ENCODE measurements at places on chromosomes 16 and 17.

GRCh38 chr17:54948380-54948779 lies 20.1 kb downstream of the COX11 start:
- peak; percentile 3 for DNase-seq

DNA sequence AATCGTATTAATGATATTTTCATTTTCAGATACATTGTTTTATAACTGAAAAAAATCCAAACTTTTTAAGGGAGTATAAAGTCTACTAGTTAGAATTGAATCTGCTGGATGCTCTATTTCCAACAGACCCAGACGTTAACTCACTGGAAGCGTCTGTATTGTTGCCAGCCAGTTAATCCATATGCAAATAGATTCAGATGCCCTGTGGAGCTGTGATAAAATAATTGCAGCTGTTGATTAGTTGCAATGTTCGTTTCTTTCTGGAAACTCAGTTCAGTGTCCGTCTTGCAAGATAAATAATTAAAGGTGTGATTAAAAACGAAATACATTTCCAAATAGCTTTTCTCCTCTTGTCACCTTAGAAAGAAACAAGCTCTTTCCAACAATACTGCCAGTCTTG lies 5.1 kb upstream of the GNA13 start:
- no peak for DNase-seq

GRCh38 chr16:54940279-54940604 lies 9.6 kb downstream of the IRX5 start:
- DNase-seq = no peak

- DNase-seq = peak; percentile 60
Observed at GRCh38 chr16:89737341-89738071, 16.2 kb downstream of the ZNF276 start.

DNA sequence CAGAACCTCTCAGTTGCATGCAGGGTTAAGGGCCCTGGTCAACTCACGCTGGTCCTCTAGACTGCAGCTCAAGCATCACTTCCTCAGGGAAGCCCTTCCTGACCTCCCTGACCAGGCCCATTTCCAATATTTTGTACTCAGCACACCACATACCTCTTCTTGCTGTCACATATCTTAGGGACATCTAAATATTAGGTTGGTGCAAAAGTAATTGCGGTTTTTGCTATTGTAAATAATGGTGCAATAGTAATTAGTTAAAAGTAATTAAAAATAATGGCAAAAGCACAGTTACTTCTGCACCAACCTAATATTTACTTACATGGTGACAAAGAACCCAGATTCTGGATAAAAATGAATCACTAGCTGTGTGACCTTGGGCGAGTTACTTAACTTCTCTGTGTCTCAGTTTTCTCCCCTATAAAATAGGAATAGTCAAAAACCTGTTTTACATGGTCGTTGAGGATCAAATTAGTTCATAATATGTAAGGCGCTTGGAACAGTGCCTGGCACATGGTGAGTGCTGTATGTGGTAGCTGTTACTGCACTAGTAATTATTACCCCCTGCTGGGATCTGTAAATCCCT lies 177.4 kb downstream of the PRKCB start:
- DNase-seq = no peak

- no peak for DNase-seq
Observed at GRCh38 chr16:57531635-57532265, 4.6 kb downstream of the CCDC102A start.

GRCh38 chr17:37019117-37019740 lies 70.5 kb downstream of the AATF start:
- no peak for DNase-seq

GRCh38 chr16:83903751-83904150 lies 4.8 kb downstream of the MLYCD start:
- DNase-seq = no peak
